OCI-M1 (cell line): ENCODE measurements at places on chromosomes 3 and 15.

DNA sequence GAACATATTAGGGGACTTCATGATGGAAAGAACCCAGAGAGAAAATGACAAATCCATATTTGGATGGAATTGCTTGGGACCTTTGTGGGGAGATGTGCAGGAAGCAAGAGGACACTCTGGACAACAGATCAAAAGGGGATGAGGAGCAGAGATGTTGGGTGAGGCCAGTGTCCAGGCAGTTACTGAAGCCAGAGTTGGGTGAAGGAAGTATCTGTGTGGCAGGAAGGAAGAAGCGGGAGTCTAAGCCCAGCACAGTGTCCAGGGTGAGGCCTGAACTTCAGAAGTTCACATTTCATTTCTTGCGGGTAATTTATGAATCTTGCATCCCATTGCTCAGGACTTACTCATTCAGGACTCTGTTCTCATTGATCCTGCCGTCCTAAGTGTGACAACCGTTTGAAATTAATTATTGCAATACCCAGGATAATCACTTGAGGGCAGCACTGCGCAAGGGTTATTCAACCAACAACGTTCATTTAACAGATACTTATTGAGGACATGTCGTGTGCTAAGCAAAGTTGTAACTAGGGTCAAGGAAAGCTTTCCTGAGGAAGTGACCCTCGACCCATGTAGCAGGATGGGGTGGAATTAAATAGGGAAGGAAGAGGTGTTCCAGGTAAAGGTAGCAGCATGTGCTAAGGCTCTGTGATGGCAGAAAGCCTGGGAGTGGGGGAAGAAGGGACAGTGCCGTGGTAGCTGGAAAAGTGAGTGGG is 61.3 kb upstream of the CMTM8 start:
- DNase-seq, result peak; percentile 88

DNA sequence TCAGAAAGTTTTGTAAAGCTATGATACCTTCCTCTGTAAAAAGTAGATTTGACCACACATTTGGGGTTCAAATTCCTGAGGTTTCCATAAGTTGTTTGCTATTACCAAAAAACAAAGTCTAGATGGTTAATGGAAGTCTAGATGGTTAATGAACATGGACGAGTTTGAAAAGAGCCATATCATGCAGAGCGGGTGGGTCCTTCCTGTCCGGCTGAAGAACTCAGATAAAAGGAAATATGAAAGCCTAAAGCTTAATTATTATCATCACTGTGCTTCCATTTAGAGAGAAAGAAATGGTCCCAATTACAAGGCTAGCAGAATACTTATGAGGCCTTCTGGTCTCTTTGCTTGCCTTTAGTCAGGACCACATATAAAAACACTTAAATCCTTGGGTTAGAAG is 132.1 kb upstream of the SATB1 start:
- DNase-seq, result no peak

- no peak for DNase-seq
Measured at GRCh38 chr3:174317005-174317404, 542.1 kb upstream of the NAALADL2 start.

DNA sequence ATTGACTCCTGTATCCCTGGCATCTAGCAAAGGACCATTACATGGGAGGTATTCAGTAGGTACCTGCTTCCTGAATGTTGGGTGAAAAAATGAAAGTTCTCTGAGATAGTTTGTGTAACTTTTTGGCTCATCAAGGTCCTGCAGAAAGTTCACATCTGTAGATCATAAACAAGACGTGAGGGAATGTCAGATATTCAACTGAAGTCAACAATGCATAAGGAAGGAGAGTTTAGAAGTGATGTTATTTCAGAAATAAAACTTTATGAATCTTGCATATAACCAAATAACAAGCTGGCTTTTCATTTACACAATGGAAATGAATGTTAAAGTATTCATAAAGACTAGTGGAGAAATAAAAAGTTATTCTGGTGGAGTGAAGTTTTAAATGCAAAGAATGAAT is 73.4 kb upstream of the RBMS3 start:
- DNase-seq, result no peak

- no peak for DNase-seq
Measured at GRCh38 chr3:72453706-72454105, 394.5 kb downstream of the SHQ1 start.

DNA sequence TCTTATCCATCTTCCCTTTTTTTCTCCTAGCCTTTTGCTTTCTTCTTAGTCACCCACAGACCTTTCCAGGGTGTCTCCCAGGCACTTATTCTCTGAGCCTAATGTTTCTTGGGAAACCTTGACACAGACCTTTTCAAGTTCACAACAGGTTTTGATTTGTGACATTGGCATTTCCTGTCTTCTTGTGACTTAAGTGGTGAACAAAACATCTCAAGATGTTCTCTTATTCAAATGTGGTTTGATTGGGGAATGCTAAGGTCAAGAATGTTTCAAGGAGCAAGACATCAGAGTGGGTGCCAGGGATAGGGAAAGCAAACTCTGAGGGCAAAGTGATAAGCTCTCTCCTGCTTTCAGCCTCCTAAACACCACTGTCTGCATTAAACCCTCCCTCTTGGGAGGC is 68.2 kb upstream of the GSK3B start:
- DNase-seq, result no peak

DNA sequence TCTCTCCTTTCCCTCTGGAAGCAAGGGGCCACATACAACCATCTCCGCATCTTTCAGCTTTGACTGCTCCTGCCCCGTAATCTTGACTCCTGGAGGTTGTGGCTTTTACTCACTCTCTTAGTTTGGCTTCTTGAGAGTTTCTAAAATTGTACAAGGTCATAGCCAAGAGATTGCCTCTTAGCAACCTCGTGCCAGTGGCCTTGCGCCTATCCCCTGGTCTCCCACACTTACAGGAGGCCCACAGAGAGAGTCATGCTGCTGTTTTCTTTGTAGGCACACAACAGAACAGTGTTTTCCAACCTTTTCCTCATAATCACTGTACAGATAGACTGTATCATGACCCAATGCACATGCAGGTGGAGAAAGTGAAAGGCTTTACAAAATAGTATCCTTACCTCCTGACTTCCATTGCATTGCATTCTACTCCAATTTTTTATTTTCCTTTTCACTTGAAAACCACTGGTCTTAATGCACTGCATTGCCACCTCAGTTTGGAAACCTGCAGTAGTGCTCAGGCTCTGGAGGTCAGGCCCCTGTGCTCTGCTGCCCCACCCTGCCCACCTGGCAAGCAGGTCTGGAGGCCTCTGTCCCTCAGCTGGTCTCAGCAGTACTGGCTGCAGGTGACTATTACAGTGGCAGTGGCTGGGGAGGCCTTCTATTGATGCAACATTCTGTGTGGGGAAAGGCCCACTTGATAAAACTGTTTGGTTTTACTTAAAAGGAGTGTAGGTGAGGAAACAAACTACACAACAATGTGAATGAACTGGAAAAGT is 156.2 kb downstream of the DNAJB8 start:
- no peak for DNase-seq

DNA sequence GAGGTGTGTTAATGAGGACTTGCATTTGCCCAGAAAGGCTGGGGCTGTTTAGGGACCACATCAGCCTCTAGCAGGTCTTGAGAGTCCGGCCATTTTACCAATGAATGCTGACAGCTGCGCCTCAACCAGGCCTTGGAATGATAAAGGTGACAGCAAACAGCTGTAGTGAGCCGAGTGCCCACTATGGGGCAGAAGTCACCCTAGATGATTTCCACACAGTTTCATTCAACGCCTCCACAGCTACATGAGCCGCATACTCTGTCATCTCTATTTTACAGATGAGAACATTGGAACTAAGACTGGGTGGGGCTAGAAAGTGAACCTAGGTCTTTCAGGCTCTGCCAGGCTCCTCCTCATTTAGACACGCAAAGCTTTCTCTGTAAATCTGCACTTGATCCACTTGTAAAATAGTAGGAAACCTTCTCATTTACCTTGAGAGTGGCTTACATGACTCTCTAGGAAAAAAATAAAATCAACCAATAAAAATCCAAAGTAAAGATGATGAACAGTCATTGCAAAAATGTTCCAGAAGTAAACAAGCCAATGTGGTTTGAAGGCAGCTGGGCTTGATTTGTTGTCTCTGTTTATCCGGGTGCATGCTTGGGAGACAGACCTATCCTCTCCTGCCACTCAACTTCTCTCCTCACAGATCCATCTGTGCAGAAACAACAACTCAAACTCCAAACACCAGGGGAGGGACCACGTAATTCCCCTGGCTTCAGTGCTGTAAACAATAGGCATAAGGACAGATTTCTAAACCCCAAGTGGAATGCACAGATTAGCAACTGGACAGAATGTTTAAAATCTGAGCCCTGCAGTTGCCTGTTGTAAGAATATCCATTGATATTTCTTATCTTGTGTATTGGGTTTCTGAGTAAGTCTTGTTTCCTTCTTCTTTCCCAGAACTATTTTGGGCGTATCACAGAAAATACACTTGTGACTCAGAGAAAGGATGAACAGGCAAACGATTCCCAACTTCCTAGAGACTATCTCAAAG is 31.5 kb upstream of the LDHAL6B start:
- DNase-seq, result peak; percentile 66

DNA sequence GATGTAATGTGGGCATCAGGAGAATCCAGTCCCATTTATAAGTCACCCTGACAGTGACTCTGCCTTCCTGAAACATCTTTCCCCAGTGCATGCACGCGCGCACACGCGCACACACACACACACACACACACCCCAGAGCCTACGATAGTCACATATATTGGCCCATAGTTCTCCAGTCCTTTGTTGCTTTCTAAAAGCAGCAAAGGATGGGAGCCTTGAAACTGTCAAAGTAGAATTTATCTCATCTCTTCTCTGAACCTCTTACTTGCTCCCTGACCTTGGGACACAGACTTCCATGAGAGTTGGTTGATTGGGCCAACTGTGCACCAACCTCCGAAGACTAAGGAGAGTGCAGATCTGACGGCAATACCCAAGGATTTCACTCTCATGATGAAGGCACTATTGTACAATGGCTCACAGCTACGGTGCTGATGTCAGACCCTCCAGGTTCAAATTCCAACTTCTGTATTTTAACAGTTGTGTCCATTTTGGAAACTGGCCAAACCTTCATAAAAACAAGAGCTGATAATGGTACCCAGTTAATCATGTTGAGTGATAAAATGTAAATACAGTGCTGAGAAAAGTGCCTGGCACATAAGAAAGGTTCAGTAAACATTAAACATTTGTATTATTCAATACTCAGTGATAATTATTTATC is 8.3 kb downstream of the CPA3 start:
- no peak for DNase-seq

GRCh38 chr3:57221883-57222282 is 5.6 kb upstream of the APPL1 start:
- DNase-seq, result peak; percentile 17

DNA sequence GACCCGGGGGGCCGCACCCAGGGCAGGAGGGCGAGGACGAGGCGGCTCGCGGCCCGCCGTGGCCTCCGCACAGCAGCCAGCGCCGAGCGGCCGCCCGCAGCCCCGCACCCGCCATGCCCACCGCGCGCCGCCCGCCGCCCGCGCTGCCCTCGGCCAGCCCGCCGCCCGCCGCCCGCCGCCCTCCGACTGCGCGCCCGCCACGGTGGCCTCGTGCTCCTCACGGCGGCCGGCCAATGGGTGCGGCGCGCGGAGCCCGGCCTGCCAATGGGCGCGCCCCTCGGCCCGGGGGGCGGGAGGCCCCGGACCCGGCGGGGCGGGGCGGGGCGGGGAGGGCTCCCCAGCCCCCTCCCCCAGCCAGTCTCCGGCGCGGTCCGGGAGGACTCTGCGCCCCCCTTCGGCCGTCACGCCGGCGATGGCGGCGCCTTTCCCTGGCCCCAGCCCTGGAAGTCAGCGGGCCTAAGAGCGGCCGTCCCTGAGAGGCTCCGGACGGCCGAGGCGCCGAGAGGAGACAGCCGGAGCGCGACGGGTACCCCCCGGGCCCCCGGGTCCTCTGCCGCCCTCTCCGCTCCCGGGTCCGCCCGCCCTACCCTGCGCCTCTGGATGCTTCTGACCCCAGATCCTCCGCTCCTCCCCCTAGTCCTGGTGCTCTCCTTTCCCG is at the start of gene NT5DC2:
NT5DC2 (minus strand) TSS at position 235 of the 658 bp plus-strand sequence; CDS start at position 115, 120 bp downstream.
- DNase-seq, result peak; percentile 67

- DNase-seq, result no peak
Measured at GRCh38 chr3:4744405-4745234, 234.6 kb upstream of the BHLHE40 start.

GRCh38 chr3:153063337-153063736 is 98.7 kb upstream of the RAP2B start:
- DNase-seq, result no peak

GRCh38 chr3:163261056-163261455 is 1764.4 kb downstream of the OTOL1 start:
- DNase-seq, result no peak

DNA sequence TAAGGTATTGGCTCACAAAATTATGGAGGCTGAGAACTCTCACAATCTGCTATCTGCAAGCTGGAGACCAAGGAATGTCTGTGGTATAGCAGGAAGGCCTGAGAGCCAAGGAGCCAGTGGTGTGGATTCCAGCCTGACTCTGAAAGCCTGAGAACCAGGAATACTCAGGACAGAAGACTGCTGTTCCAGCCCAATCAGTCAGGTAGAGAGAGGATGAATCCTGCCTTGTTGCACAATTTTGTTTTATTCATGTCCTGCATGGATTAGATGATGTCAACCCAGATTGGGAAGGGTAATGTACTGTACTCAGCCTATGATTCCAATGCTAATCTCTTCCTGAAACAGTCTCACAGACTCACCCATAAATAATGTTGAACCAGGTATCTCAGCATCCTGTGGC is 312.4 kb upstream of the KCNMB2 start:
- no peak for DNase-seq

- no peak for DNase-seq
Measured at GRCh38 chr3:174325171-174325570, 534.0 kb upstream of the NAALADL2 start.

GRCh38 chr3:164486150-164486549 is 592.1 kb downstream of the SI start:
- DNase-seq, result no peak

DNA sequence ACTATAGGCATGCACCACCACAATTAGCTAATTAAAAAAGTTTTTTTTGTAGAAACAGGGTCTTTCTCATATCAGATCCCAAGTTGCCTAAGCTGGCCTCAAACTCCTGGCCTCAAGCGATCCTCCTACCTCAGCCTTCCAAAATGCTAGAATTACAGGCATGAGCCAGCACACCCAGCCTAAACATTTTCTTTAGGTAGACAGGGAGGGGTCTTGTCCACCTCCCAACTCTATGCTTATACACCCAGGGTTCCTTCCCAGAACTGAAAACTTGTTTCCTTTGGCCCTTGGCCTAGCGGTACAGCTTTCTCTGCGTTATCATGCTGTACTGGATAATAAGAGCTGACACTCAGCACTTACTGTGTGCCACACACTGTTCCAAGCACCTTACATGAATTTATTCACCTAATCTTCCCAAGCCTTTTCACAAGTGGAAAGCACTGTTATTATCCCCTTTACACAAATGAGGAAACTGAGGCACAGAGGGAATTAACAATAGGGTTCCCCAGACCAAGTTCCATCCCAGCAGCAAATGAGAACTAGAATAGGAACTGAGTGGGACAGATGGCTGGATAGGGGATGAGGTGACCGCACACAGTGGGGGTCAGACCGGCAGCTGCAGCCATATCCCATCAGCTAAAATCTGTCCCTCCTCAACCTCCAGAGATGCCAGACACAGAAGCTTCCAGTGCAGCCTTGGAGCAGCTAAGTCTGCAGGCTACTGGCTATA is 150.8 kb downstream of the MEGF11 start:
- no peak for DNase-seq

GRCh38 chr3:69530554-69530953 is 144.7 kb upstream of the FRMD4B start:
- no peak for DNase-seq

- no peak for DNase-seq
Measured at GRCh38 chr3:107506458-107506857, 16.3 kb upstream of the BBX start.

- peak; percentile 8 for DNase-seq
Measured at GRCh38 chr15:49415638-49416037, 7.4 kb upstream of the FGF7 start.

- DNase-seq, result no peak
Measured at GRCh38 chr3:136728473-136728872, 23.7 kb downstream of the STAG1 start.
